ENCODE measurements at places on chromosomes 6 and 20. TPM values are rescaled to one million over a fixed set of nuclear protein-coding genes. Genes with fewer than 3 reads are reported as not detected.

MAS1 gene
- total RNA-seq, result not detected

SRSF6 gene
- total RNA-seq, result 112 TPM

BFSP1 gene
- 4.5 TPM for total RNA-seq

TFAP2D gene
- not detected for total RNA-seq

LGSN gene
- total RNA-seq, result 1.9 TPM

SNAP91 gene
- 0.30 TPM for total RNA-seq

FERMT1 gene
- 14.4 TPM for total RNA-seq

SPTLC3 gene
- not detected for total RNA-seq

FKBP5 gene
- total RNA-seq, result 154 TPM

SFTA2 gene
- 0.11 TPM for total RNA-seq

TRIM40 gene
- not detected for total RNA-seq

PRSS35 gene
- 0.09 TPM for total RNA-seq

SIRPB1 gene
- total RNA-seq, result 0.47 TPM

LY86 gene
- not detected for total RNA-seq

CDH4 gene
- total RNA-seq, result 10.3 TPM

THBD gene
- 110 TPM for total RNA-seq

NKAIN4 gene
- total RNA-seq, result 4.0 TPM

ELOVL2 gene
- total RNA-seq, result 6.1 TPM

LY6G6F gene
- total RNA-seq, result not detected

LHFPL5 gene
- 0.16 TPM for total RNA-seq

ERVFRD-1 gene
- total RNA-seq, result not detected

EEF1A2 gene
- total RNA-seq, result 155 TPM

TMEM14C gene
- 118 TPM for total RNA-seq

TGM3 gene
- 0.12 TPM for total RNA-seq

KCNQ5 gene
- total RNA-seq, result 1.4 TPM

TMEM74B gene
- total RNA-seq, result 3.3 TPM

CEBPB gene
- total RNA-seq, result 300 TPM

BLOC1S5 gene
- total RNA-seq, result 10.0 TPM

RAB44 gene
- 0.04 TPM for total RNA-seq

NCOA7 gene
- total RNA-seq, result 12.2 TPM

PLAGL2 gene
- 22.5 TPM for total RNA-seq

HTR1B gene
- total RNA-seq, result 0.32 TPM

BPIFA1 gene
- total RNA-seq, result not detected

SMLR1 gene
- total RNA-seq, result not detected

GNRH2 gene
- total RNA-seq, result not detected

NOP56 gene
- total RNA-seq, result 555 TPM

TLDC2 gene
- total RNA-seq, result not detected

PI16 gene
- total RNA-seq, result not detected

PLA2G7 gene
- total RNA-seq, result not detected

TREM2 gene
- total RNA-seq, result 0.08 TPM

CLPSL2 gene
- 0.80 TPM for total RNA-seq

ZNF831 gene
- not detected for total RNA-seq

TINAG gene
- 0.14 TPM for total RNA-seq

OVOL2 gene
- 0.35 TPM for total RNA-seq

ELOVL4 gene
- 1.6 TPM for total RNA-seq
